Fibroblast of skin of left quadriceps (primary cell): ENCODE measurements at places on chromosomes 7 and 10.

GRCh38 chr10:34615770-34616169 is 199.3 kb downstream of the PARD3 start:
- no peak for DNase-seq

DNA sequence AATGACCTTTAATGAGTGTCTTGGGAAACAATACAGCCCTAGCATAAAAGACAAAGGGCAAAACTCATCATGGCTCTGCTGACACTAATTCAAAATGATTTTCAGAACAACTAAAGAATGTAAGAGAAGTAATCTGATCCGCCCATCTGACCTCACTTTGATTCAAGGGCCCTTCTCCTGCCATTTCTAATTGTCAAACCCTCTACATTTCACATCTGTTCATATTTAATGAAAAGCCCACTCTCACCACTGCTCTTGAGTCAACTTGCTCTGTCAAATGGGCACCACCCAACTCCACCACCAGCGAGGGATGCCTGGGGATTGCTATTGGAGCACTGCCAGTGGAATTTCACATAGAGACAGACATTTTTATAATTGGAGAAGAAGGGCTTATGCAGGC is 639.2 kb downstream of the KCNMA1 start:
- no peak for DNase-seq

- DNase-seq = peak; percentile 85
These were observed 122.3 kb downstream of the PPP1R3A start for GRCh38 chr7:113796557-113796956.

DNA sequence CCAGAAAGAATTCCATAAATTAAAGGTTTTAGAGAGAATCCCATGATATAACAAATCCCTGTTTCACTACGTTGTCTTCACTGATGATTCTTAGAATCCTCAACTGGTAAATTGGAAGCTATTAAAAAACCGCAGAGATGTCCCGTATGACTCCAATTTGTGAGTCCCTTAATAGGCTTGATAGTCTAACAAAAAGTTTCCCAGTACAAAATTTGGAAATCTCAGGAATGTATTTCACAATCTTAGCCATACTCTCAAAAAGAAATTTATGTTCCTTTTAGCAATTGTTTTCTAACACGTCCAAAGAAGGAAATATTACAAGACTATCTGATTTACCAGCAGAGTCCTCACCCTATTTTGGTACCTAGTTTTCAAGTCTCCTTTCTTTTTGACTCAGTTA is 2.5 kb downstream of the TES start:
- peak; percentile 73 for DNase-seq

DNA sequence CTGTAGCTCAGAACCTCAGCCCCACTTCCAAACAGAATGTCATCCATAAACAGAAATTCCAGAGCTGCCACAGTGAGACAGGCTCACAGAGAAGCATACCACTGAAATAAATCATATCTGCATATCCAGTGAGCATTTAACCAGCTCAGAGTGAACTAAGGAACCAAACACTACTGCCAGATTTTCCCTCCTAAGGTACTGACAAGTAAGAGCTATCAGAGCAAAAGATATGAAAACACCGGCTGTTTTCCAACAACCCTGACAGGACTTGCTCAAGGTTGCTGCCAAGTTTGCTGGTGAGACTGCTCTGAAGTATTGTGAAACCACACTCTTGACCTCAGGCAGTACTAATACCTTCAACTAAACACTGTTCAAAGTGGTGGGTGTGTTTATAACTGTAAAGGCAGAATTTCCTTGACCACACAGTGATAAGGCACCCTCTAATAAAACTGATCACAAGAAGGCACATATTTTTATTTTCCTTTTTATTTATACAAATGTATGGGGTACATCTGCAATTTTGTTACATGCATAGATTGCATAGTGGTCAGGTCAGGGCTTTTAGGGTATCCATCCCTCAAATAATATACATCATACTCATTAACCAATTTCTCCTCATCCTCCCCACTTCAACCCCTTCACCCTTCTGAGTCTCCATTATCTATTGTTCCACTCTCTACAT is 18.3 kb downstream of the SGMS1 start:
- peak; percentile 95 for DNase-seq

- no peak for DNase-seq
These were observed 63.6 kb downstream of the ZRANB1 start for GRCh38 chr10:125005312-125006187.

DNA sequence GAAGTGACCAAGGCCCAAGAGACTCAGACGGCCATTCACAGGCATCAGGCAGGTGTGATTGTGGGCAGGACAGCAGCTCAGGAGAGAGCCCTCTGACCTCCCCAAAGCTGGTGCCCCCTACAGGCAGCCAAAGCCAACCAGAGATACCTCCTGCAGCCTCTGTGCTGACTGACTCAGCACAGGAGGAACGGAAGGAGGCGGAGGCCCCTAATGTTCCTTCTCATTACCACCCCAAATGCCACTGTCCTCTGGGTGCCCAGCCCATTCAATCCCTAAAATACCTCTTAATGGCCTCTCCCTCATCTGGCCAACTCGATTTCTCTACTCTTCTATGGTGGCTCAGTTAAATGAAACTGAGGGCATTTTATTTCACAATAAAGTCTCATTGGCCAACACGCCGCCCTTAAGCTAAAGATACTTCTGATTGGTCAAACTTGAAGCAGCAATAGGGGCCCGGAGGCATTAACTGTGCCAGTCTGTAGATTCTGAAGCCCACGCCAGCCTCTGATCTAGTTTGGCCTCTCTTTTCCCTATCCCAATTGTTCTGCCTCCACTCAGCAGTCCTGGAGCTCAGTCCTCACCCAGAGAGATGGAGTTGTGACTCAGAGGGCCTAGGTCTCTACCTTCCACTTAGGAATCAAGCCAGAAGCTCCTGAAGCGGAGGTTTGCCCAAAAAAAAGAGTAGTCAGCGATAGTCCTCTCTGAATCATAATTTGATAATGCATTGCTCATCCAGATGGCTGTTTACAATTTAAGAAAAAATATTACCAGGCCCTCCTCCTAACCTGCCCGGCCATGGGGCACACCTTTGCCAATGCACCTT is 1.2 kb downstream of the CYREN start:
- no peak for DNase-seq

DNA sequence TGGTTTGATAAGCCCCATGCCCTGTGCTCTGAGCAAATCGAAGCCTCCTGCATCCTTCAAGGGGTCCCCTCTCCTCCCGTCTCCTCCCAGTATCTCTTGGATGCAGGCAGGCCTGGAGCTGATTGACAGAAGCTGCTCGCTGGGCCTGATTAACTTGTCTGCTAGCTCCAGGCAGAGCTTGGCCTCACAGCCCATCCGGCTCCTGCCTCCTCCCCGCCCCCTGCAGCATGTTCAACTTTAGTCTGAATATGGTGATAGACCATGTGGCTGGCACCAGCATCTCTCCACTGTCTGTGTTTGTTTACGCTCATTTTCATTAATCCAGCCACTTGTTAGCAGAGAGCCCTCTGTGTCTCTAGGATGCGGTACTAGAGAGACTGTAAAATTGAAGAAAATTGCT is 432.2 kb downstream of the DPP6 start:
- DNase-seq = no peak

DNA sequence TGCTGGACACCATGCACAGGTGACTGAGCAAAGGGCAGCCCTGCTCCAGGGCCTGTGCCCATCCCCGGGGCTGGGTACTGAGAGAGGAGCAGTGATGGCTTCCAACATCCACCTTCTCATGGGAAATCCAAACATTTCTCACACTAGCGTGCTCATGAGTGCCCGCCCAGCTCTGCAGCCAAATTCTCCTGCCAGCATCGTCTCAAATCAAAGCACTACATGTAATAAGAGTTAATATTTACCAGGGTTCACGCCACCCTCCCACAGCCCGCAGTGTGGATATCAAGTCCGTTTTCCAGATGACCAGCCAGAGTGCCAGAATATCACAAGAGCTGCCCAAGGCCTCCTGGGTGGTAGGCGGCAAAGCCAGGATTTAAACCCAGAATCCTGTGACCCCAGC is 12.1 kb downstream of the IL15RA start:
- no peak for DNase-seq

GRCh38 chr7:117673839-117674238 is 194.0 kb downstream of the CFTR start:
- DNase-seq = peak; percentile 15

DNA sequence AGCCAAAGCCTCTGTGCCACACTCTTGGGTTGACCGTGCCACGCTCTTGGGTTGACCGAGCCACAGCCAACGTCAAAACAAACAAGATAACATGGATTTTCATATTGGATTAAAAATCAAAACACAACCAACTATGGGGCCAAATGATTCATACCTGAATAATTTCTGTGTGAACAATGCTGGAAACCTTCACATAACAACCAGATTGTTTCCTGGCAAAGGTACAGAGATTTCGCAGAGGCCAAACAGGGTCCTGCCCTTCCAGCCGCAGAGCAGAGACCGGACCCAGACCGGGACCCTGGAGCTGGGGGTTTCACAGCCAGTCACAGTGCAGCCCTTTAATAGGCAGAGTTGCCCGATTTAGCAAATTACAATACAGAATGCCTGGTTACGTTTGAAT is 40.5 kb downstream of the ITIH5 start:
- no peak for DNase-seq

DNA sequence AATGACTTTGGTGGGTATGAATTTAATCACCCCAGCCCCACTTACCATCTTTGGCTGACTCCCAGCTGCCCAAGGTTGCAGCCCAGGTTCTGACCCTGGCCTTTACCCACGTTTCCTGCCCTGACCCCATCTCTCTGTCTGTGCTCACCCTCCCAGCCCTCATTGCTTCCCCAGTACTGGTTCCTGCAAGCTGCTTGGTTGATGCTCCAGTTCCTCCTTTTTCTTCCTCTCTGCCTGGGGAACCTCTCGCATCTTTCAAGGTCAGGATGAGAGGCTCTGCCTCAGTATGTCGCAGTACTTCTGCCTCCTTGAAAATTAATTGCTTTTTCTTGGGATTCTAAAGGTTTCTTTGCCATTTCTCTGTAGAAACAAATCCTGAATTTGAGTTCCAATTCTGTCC is 263.8 kb upstream of the ZNF32 start:
- DNase-seq = no peak

DNA sequence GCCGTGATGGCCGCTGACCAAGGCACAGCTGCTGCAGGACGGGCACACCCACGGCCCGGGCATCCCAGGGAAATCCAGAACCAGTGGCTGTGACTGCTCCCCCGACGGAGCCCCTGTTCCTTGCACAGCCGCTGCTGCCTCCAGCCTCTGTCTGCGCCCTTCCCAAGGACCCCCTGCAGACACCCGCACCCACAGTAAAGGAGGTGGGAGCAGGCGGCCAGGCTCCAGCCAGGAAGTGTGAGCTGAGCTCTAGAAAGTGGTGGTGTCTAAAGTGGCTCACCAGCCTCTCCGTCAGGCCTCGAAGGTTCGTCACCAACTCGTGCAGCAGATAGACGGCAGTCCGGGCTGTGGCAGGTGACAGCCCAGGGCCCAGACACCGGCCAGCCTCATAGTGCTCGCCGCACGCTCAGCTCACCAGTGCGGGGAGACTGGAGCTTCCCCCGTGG is 306.7 kb downstream of the DNAJB6 start:
- DNase-seq = no peak

DNA sequence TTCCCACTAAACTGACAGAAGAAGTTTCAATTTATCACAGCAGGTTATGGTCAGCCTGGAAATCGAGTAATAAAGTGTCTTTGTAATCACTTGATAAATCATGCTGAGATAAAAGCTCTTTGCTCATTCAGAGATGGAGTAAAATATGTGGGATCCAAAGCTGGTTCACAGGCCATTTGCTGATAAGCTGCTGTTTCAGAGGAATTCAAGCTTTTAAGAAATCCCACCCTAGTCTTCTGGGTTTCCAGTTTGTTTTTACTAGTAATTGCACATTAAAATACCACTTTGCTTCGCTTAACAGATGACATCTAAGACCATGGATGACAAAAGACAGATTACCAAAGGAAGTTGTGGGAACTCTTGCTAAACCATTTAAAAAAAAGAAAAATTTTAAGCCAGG is 37.4 kb upstream of the CDK6 start:
- DNase-seq = no peak

DNA sequence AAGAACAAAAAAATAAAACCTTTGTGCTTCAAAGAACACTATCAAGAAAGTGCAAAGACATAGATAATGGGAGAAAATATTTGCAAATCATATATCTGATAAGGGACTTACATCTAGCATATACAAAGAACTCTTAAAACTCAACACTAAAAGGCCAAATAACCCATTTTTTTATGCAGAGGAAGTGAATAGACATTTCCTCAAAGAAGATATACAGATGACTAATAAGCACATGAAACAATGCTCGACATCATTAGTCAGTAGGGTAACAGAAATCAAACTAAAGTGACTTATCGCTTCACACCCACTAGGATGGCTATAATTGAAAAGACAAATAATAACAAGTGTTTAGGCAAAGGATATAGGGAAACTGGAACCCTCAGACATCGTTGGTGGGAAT is 78.0 kb downstream of the MALSU1 start:
- no peak for DNase-seq

DNA sequence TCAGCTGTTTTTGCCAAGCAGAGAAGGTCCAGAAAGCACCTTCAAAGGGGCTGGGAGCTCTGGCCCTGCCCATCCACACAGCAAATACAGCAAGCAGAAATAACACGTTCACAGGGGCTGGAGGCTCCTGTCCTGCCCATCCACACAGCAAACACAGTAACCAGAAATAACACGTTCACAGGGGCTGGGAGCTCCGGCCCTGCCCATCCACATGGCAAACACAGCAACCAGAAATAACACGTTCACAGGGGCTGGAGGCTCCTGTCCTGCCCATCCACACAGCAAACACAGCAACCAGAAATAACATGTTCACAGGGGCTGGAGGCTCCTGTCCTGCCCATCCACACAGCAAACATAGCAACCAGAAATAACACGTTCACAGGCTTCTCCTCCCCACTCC is 558.1 kb downstream of the PTPRN2 start:
- DNase-seq = no peak

DNA sequence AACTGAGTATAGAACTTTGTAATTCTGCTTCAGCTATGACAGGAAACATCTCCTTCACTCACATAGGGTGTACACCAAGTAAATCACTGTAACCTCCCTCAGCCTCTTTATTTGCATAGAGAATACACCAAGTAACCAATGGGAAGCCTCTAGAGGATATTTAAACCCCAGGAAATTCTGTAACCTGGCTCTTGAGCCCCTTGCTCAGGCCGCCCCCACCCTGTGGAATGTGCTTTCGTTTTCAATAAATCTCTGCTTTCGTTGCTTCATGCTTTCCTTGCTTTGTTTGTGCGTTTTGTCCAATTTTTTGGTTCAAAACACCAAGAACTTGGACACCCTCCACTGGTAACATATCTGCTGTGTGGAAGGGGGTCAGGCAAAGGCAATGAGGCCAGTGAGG is 60.2 kb downstream of the CLRN3 start:
- DNase-seq = no peak

- DNase-seq = no peak
These were observed 7.7 kb downstream of the CPVL start for GRCh38 chr7:29138588-29138987.

DNA sequence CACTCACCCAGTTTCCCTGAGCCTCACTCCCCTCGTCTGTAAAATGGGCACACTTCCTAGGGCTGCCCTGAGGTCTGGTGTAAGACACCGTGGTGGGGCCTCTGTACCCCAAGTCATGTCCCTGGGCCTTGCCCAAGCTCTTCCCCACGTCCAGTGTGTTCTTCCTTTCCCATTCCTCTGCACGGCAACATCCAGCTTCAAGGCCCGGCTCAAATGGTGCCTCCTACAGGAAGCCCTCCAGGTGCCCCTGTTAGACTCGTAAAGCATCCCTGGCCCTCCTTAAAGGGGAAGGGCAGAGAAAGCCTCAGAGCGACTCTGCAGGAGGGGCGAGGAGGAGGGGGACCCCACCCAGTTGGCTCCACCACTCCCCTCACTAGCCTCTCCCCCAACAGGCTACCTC is 8.6 kb downstream of the SLC29A4 start:
- no peak for DNase-seq

GRCh38 chr7:6475433-6476186 is 27.9 kb upstream of the DAGLB start:
- no peak for DNase-seq
